HFFc6 (cell line): ENCODE measurements at places on chromosomes 7 and 10. TPM values are rescaled to one million over a fixed set of nuclear protein-coding genes. Genes with fewer than 3 reads are reported as not detected.

Gene OPALIN
- total RNA-seq = not detected in 3 replicates

Gene SDK1
- total RNA-seq = not detected in 3 replicates

Gene PRKG1
- total RNA-seq = 9.4 to 11.2 TPM (median 10.6 TPM) in 3 replicates

Gene PNLIPRP1
- not detected in 3 replicates for total RNA-seq

Gene HYAL4
- not detected in 3 replicates for total RNA-seq

Gene NT5C3A
- 14.8 to 19.1 TPM (median 17.6 TPM) in 3 replicates for total RNA-seq

Gene GIMAP6
- total RNA-seq = not detected in 3 replicates

Gene CREB5
- 0.77 to 1.6 TPM (median 0.85 TPM) in 3 replicates for total RNA-seq

Gene EMX2
- not detected in 3 replicates for total RNA-seq

Gene TAS2R3
- total RNA-seq = 0.19 TPM in 1 of 3 replicates, not detected in the others

Gene AGAP5
- total RNA-seq = 2.9 to 3.5 TPM (median 3.0 TPM) in 3 replicates

Gene ITGA8
- total RNA-seq = not detected in 3 replicates
